A549 treated with AZD2906 at 1 μM for 4 hours (cell line): ENCODE measurements at places on chromosomes 13 and 19. TPM values are rescaled to one million over a fixed set of nuclear protein-coding genes. Genes with fewer than 3 reads are reported as not detected.

Gene CXCL17
- 0.10 to 0.13 TPM (median 0.10 TPM) in 3 of 5 replicates, not detected in the others for total RNA-seq

Gene USE1
- 15.1 to 18.3 TPM (median 16.2 TPM) in 5 replicates for total RNA-seq

Gene POLR1D
- total RNA-seq = 140 to 167 TPM (median 151 TPM) in 5 replicates

Gene C19orf38
- 0.10 to 0.13 TPM in 2 of 5 replicates, not detected in the others for total RNA-seq

Gene CRLF1
- 5.3 to 11.4 TPM (median 10.2 TPM) in 5 replicates for total RNA-seq

Gene WDFY2
- 2.3 to 3.2 TPM (median 3.1 TPM) in 5 replicates for total RNA-seq

Gene NHLRC3
- 4.3 to 6.6 TPM (median 5.0 TPM) in 5 replicates for total RNA-seq

Gene RPL21
- 1,209 to 1,582 TPM (median 1,246 TPM) in 5 replicates for total RNA-seq

Gene GRIN2D
- total RNA-seq = 5.6 to 8.5 TPM (median 8.1 TPM) in 5 replicates

Gene FGF21
- total RNA-seq = not detected in 5 replicates

Gene FCHO1
- total RNA-seq = 17.6 to 21.4 TPM (median 18.4 TPM) in 5 replicates

Gene ERICH6B
- not detected in 5 replicates for total RNA-seq

Gene PCCA
- 7.9 to 8.8 TPM (median 8.0 TPM) in 5 replicates for total RNA-seq

Gene FGF22
- 0.46 to 0.82 TPM (median 0.66 TPM) in 5 replicates for total RNA-seq

Gene ZNF234
- 1.4 to 2.3 TPM (median 2.0 TPM) in 5 replicates for total RNA-seq

Gene PLPP2
- 75.6 to 112 TPM (median 102 TPM) in 5 replicates for total RNA-seq

Gene NUDT15
- total RNA-seq = 23.2 to 26.6 TPM (median 25.7 TPM) in 5 replicates

Gene NBEA
- 1.3 to 2.2 TPM (median 1.7 TPM) in 5 replicates for total RNA-seq

Gene FOXA3
- 0.58 to 1.1 TPM (median 0.89 TPM) in 5 replicates for total RNA-seq

Gene PTPRH
- 2.8 to 4.5 TPM (median 3.7 TPM) in 5 replicates for total RNA-seq

Gene CEACAM4
- not detected in 5 replicates for total RNA-seq

Gene PGLYRP2
- 0.03 TPM in 1 of 5 replicates, not detected in the others for total RNA-seq

Gene KLK3
- not detected in 5 replicates for total RNA-seq

Gene STOML3
- total RNA-seq = not detected in 5 replicates

Gene SLC10A2
- total RNA-seq = not detected in 5 replicates

Gene SAFB
- total RNA-seq = 49.7 to 56.3 TPM (median 54.3 TPM) in 5 replicates

Gene BCAM
- 68.3 to 86.8 TPM (median 84.1 TPM) in 5 replicates for total RNA-seq

Gene KLK15
- total RNA-seq = not detected in 5 replicates

Gene CBARP
- total RNA-seq = 2.7 to 5.1 TPM (median 4.3 TPM) in 5 replicates

Gene ARL11
- not detected in 5 replicates for total RNA-seq

Gene CGB1
- total RNA-seq = not detected in 5 replicates

Gene NLRP11
- total RNA-seq = 0.01 to 0.03 TPM (median 0.03 TPM) in 4 of 5 replicates, not detected in the other
